ENCODE measurements at places on chromosomes 4 and X.
A peak's percentile ranks its signal among the peaks of the same experiment; 100 is the strongest.

GRCh38 chrX:45006002-45006800 lies 133.2 kb downstream of the KDM6A start:
- no peak for DNase-seq

GRCh38 chr4:185839194-185839712 lies 27.3 kb upstream of the SORBS2 start:
- peak; percentile 99 for DNase-seq

GRCh38 chr4:7256984-7257810 lies 64.9 kb downstream of the SORCS2 start:
- DNase-seq = no peak

DNA sequence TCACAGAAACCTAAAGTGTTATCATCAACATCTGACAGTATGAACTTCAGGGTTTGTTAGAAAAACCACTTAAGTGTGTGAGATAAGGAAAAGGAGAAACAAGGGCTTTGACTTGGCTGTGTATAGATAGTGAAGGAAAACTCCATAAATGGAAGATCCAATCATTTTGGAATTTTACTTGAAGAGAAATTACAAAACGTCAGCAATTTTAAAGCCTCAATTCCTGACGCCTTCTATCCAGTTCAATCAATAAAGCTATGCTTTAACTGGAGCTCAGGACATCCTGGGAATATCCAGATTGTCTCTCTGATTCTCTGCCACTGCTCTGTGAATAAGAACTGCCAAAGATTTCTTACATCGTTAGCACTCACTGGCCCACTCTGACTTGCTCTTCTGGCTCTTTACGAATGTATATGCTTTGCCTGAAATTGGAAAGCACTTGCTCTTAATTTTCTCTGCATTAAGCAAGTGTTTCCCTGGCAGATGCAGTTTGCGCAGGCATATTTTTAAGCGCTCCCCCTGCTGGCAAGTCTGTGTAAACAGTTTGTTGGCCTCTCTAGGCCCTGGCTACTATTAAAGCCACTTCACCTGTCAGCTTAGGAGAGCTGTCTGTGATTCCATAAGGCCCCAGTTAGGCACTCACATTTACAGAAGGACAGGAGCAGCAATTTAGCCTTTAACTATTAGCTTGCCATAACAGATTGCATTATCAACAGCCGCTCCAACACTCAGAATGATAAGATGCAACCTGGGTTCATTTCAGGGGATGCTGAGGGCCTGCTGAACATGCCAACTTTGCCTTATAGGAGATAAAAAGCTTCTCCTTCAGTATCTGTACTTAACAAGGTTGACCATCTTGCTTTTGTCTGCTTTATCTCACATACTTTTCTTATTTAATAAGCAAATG lies 251.4 kb upstream of the DDX53 start:
- DNase-seq = no peak

- no peak for DNase-seq
Measured at GRCh38 chr4:115514675-115515074, 401.3 kb upstream of the NDST4 start.

- no peak for DNase-seq
Measured at GRCh38 chr4:185657699-185658098, 122.4 kb upstream of the PDLIM3 start.

DNA sequence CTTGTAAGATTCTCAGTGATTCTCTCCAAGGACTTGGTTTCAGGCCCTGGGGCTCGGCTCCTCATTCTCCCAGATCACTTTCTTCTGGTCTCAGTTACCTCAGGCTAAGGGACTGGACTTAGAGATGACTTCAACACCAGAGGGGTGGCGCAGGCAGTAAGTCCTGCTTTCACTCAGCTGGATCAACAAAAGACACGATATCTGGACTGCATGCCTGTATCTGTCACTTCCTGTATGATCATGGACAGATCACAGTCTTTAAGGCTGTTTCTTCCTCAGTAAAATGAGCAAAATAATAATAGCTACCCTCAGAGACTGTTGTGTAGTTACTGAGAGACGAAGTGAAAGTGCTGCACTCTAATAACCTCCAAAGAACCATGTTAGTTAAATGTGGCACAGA lies 19.5 kb upstream of the CXCR3 start:
- DNase-seq = no peak

All from iPS DF 19.7 (cell line).